NK-92 treated with Interleukin-12 subunit alpha and Interleukin-12 subunit beta, amount 100 ng/mL, for 24 hours (cell line): ENCODE measurements at places on chromosomes 1 and 21.
A peak's percentile ranks its signal among the peaks of the same experiment; 100 is the strongest.

GRCh38 chr1:48930011-48930410, 153.3 kb upstream of the BEND5 start:
- no peak for DNase-seq

DNA sequence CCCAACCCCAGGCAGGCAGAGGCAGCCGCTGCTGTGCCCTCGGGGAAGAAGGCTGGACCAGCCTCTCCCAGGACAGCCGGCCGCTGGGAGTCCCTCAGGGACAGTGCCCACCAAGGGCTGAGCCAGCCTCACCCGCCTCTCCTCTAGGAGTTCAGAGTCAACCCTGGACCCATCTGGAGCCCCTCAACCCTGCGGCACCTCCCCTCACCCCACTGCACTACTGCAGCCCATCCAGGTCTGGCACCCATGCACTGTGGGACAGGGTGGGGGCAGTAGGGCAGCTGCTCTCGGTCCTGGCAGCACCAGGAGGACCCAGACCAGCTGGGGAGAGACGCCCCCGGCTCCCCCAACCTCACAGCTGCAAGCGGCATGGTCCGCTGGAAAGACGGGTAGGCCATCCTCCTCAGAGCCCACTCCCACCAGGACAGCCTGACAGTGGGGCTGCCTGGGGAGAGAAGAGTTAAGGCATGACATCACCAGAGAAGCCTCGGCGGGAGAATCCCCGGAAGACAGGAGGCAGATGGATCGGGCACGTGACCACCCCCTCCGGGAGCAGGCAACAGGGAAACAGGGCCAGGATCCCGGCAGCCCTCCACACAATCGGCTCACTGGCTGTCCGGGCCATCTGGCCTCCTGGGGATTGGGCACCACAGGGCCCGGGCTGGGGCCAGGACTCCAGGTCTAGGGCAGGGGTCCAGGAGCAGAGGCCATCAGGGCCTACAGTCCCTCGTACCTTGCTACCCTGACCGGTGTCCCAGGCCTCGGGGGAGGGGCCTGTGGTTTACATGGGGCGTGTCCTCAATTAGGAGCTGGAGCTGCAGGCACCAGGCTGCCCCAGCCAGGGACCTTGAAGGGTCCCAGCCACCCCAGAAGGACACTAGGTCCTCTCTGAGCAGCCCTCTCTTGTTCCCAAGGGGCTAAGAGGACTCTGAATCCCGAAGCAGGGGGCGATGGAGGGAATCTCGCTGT, 3.1 kb downstream of the ACAP3 start:
- no peak for DNase-seq

GRCh38 chr21:46555678-46556077, 49.2 kb downstream of the S100B start:
- no peak for DNase-seq

DNA sequence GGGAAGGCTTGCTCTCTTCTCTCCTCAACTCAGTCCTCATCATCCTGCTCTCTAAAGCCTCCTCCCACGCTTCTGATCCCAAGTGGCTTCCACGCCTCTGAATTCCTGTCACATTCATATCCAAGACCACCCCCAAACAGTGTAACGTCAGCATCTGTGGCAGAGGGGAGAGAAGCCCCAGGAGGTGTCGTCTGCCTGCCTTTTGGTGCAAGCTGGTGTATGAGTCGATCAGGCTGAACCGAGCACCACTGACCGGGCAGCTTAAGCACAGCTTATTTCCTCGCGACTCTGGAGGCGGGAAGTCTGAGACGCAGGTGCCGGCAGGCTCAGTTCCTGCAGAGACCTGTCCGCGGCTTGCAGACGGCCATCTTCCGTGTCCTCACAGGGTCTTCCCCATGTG, 123.8 kb upstream of the RAB4A start:
- DNase-seq, result no peak

DNA sequence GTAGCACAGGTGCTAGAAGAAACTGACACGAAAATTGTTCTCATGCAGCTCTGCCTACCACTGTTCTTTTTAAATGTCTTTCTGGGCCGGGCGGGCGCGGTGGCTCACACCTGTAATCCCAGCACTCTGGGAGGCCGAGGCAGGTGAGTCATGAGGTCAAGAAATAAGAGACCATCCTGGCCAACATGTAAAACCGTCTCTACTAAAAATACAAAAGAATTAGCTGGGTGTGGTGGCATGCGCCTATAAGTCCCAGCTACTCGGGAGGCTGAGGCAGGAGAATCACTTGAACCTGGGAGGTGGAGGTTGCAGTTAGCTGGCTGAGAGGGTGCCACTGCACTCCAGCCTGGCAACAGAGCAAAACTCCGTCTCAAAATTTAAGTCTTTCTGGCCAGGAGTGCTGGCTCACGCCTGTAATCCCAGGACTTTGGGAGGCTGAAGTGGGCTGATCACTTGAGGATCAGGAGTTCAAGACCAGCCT, 947 bp upstream of the RIT1 start:
- DNase-seq, result no peak

- no peak for DNase-seq
Observed at GRCh38 chr1:32741059-32741412, 38.5 kb upstream of the SYNC start.

DNA sequence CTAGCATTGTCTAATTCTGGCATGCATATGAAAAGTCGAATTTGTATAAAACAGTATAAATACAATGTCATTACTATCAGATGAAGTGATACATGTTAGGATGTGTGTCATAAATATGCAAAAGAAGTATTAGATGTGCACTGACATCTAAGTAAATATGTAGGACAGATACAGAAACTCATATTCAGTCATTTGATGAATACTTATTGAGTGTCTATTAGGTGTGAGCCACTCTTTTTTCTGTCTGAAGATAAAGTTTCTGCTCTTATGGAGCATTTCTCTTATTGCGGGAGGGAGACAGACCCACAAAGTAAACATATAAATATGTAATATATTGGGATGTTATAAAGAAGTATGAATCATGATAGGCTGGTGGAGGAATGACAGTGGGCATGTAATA, 426.6 kb upstream of the B3GALT2 start:
- DNase-seq, result no peak

- DNase-seq, result peak; percentile 41
Observed at GRCh38 chr1:84853741-84854721, 39.0 kb downstream of the LPAR3 start.

DNA sequence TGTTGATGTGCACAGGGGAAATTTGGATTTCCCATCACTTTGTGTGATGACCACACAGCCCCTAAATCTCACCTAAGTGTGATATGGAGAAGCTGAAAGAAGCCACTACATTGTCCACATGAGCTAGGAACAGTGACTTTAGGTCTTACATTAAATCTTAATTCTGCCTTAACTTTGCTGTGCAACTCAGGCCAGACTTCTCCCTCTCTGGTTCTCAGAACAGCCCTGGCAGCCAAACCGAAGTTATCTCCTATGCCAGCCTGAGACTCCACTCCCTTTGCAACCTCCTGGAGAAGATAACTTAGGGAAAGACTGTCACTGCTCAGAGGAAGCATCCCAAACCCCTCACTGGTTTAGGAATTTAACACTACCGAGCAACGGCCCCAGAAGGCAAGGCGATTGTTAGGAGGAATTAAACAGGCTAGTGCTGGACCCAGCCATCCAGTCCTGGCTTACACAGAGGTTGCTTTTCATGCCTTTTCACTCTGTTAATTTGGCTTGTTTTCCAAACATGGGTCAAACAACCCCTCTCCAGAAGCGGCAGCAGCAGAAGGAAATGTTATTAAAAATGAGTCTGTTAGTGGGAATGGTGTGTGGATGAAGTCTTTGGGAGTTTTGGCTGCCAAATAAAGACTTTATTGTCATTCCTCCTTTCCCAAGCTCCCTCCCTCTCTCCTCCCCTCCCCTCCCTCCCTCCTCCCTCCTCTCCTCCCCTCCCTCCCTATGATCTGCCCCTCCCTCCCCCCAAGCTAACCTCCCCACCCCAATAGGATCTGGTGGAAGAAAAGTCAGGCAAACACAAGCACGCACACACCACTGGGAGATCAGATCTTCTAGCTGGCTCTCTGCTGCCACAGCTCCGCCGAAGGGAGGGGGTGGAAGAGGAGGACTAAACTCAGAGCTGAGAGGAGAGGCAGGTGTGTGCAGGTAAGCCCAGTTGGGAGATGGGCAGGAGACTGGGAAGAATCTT, at the start of gene PRELP:
TSS of gene PRELP (plus strand) at position 795 of the 970 bp plus-strand sequence. CDS start 7,379 bp downstream, outside the sequence.
- DNase-seq, result no peak

DNA sequence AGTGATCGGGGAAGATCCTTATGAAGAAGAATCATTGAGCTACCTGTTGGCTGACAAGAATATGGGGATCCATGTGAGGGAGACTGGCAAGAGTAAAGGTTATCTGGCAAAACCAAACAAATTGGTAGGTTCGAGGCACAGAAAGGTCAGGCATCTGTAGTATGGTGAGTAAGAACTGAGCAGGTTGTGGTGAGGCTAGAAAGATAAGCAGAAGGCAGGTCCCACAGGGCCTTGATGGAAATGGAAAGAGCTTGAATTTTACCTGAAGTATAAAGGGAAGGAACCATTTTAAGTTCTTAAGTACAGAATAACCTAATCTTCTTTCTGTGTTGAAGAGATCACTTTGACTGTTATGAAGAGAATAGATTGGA, 11.1 kb downstream of the PTPRC start:
- DNase-seq, result no peak

- DNase-seq, result no peak
Observed at GRCh38 chr1:164495905-164496304, 63.1 kb upstream of the PBX1 start.

GRCh38 chr1:59692591-59692990, 122.2 kb upstream of the HOOK1 start:
- no peak for DNase-seq

GRCh38 chr1:231678011-231678432, 51.4 kb downstream of the DISC1 start:
- no peak for DNase-seq

DNA sequence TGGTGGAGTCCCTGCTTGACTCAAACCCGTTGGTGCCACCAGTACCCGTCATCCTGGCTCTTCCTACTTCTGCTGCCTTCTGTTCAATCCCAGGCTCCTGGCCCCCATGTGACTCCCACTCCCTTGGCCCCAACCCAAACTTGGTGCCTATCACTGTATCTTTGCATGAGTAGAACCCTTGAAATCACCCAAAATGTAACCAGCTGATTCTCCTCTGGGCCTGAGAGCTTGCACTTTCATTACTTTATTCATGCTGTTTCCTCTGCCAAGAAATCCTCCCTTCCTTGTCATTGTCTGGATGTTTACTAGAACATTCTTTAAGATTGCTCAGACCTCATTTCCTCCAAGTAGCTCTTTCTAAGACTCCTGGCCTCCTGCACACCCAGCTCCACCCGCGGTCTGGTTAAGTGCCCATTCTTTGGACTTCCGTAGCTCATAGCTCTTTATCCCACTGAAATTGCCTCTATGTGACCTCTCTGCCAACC, 15.7 kb downstream of the PTAFR start:
- DNase-seq, result no peak

GRCh38 chr1:154400381-154400801, 4.8 kb upstream of the IL6R start:
- DNase-seq, result no peak

GRCh38 chr1:32398401-32398800, 4.2 kb upstream of the BSDC1 start:
- DNase-seq, result no peak

- no peak for DNase-seq
Observed at GRCh38 chr1:210527091-210527490, 198.4 kb downstream of the HHAT start.

GRCh38 chr1:188237573-188238348, 1409.0 kb downstream of the PLA2G4A start:
- no peak for DNase-seq

DNA sequence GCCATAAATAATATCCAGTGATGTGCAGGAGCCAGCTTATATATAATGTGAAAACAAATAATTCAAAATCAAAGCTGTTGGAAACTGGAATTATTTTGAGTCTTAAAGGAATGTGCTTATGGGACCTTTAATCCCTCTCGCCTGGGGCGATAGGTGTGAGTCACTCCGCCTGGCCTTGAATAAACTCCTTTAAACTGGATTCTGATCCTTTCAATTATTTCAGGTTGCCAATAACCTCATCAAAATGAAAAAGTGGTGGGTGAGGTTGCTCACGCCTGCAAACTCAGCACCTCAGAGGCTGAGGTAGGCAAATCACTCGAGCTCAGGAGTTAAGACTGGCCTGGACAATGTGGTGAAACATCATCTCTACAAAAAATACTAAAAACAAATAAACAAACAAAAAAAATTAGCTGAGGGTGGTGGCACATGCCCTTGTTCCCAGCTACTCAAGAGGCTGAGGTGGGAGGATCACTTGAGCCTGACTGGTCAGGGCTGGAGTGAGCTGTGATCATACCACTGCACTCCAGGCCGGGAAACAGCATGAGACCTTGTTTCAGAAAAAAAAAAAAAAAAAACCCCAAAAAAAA, 11.4 kb upstream of the SLC2A5 start:
- DNase-seq, result no peak
